NCI-H2081 (cell line): ENCODE measurements at places on chromosomes 2 and 18.

GRCh38 chr18:23114171-23114881 lies 21.0 kb upstream of the CABLES1 start:
- peak; percentile 48 for DNase-seq

- DNase-seq: no peak
Measured at GRCh38 chr2:8324164-8324856, 357.5 kb upstream of the ID2 start.

DNA sequence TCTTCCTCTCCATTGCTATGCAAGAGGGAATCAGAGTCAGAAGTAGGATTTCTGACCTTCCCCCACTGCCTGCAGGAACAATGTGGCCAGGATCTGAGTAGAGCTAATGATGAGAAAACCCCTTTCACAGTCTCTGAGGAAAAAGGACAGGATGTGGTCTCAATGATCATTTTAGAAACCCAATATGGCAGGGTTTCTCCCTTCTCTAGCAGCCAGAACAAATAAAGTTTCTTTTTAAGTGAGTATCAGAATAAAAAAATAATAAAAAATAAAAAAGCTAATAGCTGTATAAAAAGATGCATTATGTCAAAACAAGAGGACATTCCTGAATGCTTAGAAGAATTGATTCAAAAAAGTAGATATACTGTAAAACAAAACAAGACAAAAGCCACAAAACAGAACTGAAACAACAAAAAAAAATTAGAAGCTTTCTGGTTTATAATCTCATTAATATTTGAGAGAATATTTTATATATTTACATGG lies 1124.9 kb upstream of the ZEB2 start:
- DNase-seq: no peak

DNA sequence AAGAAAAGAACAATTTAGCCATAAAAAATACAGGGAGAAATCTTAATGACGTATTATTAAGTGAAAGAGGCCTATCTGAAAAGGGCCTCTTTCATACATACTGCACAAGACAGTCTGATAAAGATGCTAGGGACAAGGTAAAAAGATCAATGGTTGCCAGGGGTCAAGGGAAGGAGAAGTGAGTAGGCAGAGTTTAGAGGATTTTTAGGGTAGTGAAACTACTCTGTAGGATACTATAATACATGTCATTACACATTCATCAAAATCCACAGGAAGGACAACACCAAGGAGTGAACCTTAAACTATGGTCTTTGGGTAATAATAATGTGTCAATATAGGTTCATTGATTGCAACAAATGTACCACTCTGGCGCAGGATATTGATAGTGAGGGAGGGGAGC lies 289.3 kb downstream of the FSIP2 start:
- no peak for DNase-seq

DNA sequence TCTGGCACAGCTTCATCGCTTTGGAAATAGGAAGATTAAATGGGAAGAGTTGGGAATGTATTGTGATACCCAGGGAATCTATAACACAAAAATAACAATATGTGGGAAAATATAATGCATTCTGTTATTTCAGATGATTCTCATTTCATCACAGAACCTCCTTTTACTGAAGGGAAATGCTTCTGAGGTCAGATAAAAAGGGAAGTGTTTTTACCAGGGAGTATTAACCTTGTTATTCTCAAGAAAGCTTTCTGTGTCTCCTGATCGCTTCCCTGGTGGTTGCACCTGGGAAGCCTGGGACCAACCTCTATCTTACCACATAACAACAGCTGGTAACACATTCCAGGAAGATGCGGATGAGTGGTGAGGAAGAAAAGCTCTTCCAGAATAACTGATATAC lies 47.2 kb downstream of the SCG2 start:
- DNase-seq: no peak

- DNase-seq: no peak
Measured at GRCh38 chr18:23958036-23958435, 56.5 kb upstream of the TTC39C start.

GRCh38 chr2:139645617-139646016 lies 865.4 kb upstream of the NXPH2 start:
- no peak for DNase-seq

DNA sequence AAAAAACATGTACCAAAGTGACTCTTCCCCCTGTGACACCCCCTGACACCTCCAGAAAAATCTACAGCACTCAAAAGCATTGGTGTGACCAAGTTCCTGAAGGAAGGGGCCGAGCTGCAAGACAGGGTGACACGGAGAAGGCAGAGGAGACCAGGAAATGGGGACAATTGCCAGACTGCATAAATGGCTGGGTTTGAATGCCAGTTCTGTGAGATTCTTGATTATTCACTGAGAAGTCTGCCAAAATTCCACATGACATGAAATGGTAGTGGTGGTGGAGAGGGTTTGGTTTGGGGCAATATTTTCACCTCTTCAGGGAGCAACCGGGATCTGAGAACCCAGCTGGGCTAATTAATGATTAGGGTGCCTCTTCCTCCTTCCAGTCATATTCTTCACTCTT lies 178.5 kb downstream of the ARL4C start:
- no peak for DNase-seq

DNA sequence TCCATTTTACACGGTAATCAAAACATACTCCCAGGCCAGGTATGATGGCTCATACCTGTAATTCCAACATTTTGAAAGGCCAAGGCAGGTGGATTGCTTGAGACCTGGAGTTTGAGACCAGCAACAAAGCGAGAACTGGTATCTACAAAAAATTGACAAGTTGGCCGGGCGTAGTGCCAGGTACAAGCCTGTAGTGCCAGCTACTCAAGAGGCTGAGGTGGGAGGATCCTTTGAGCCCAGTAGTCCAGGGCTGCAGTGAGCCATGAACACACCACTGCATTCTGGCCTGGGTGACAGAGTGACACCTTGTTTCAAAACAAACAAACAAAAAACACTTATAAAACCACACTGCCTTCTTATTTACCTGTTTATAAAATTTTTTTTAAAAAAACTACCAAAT lies 80.8 kb downstream of the GAREM1 start:
- DNase-seq: peak; percentile 15

- no peak for DNase-seq
Measured at GRCh38 chr2:32947484-32948143, 861 bp downstream of the LTBP1 start.

- peak; percentile 66 for DNase-seq
Measured at GRCh38 chr18:76495006-76495370, at the start of gene ZNF516. Gene ZNF516, minus strand, starts transcription at chr18:76495242. Its CDS starts 52,188 bp downstream, at chr18:76443054.

DNA sequence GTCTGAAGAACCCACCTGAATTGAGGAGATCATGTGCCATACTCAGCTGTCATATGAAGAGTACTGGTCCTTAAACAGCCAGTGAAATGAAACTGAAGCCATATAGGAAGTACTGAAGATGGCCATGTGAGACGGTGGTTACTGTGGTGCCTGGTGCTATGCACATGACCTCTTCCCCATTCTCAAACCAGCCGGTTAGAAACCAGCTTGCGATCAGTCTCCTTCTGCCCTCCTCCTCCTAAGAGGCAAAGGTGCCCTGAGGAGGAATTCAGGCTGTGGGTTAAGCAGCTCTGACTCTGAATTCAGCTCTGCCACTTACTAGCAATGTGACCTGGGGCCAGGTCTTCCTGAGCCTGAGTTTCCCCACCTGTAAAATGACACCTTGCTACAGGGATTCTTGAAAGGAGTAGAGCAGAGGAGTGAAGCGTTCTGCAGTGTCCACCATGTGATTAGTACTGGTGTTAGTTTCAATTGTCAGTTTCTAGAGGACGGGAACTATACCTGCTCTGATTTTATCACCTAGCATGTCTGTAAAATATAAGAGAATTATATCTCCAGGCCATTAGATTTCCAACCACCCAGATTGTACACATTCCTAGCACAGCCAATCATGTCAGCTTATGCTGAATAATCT lies 5.1 kb downstream of the FECH start:
- DNase-seq: no peak

DNA sequence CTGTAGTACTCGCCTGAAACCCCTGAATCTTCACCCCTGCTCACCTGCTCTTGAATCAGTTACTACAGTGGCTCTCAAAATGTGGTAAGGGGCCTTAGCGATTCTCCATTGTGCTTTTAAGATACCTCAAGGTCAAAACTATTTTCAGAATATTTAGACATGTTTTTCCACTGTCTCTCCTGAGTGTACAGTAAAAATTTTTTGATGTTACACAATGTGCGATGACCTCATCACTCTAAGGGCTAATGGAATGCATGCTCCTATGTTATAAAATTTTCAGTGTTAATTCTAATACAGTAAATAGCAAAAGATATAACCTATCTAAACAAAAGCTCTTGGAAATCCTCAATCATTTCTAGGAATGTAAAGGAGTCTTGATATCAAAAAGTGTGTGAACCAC lies 336.9 kb upstream of the PKDCC start:
- DNase-seq: no peak

- DNase-seq: peak; percentile 34
Measured at GRCh38 chr18:63025251-63026090, 294.1 kb downstream of the BCL2 start.

DNA sequence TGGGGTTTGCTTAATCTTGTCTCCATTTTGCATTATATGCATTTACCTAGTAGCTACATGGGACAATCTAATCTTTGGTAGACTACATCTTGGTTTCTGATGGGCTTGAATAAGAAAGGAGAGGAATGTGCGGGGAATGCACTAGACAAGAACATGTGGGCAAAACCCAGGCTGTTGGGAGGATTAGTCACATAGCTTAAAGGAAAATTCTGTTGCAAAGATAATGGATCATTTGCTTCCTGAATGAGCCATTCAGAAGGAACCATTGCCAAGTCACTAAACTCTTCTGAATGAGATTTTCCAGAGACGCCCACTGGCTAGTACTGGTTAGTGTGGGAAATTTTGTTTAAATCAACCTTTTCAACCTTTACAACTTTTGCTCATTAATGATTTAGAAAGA lies 84.8 kb downstream of the OSBPL6 start:
- no peak for DNase-seq

DNA sequence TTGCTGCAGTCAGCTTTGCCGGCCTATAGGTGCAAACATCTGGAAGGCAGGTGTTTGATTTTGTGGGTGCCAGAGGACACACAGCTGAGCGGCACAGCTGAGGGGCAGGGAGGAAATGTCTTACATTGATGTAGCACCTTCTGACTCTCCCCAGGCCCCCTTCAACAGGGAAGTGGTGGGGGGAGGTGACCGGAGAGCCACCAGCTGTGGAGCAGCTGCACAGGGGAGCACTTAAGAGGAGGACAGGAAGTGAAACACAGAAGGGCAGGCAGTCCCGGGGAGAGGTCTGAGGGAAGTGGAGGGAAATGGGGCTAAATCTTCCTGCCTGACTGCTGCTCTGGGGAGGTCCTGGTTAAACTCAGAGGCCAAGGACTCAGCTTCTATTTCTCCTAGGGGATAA lies 409.1 kb downstream of the TNS1 start:
- DNase-seq: no peak

- no peak for DNase-seq
Measured at GRCh38 chr18:31878358-31878757, 64.6 kb downstream of the TRAPPC8 start.

GRCh38 chr2:100616841-100617390 lies 54.1 kb downstream of the PDCL3 start:
- no peak for DNase-seq

- no peak for DNase-seq
Measured at GRCh38 chr2:54228945-54229344, 27.1 kb downstream of the TSPYL6 start.

DNA sequence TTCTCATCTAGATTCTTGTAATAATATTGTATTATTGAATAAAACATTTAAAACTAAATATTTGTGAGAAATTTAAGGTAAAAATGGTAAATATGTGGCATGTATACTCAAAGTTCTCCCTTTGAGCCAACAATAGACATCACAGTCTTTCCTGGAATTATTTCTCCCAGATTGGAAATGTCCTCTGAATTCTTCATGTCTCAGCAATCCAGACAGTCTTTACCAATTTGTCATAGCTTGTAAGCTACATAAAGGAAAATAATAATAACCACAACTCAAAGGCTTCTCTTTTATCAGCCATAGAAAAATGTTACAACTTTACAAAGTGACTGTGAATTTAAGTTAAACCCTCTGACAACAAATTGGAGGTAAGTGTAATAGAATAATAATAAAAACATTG lies 784.9 kb downstream of the EPHA4 start:
- DNase-seq: no peak

- no peak for DNase-seq
Measured at GRCh38 chr18:79218605-79219190, 149.5 kb downstream of the ATP9B start.

- DNase-seq: no peak
Measured at GRCh38 chr18:34718610-34719009, 8.5 kb downstream of the DTNA start.

GRCh38 chr2:44843641-44844310 lies 97.7 kb upstream of the SIX3 start:
- no peak for DNase-seq

- DNase-seq: no peak
Measured at GRCh38 chr2:234038076-234038802, 12.3 kb upstream of the SPP2 start.

- no peak for DNase-seq
Measured at GRCh38 chr18:28167835-28168349, 9.0 kb downstream of the CDH2 start.

- no peak for DNase-seq
Measured at GRCh38 chr2:124975224-124975623, 950.1 kb downstream of the CNTNAP5 start.

- no peak for DNase-seq
Measured at GRCh38 chr2:72947952-72948830, 30.9 kb downstream of the EMX1 start.

DNA sequence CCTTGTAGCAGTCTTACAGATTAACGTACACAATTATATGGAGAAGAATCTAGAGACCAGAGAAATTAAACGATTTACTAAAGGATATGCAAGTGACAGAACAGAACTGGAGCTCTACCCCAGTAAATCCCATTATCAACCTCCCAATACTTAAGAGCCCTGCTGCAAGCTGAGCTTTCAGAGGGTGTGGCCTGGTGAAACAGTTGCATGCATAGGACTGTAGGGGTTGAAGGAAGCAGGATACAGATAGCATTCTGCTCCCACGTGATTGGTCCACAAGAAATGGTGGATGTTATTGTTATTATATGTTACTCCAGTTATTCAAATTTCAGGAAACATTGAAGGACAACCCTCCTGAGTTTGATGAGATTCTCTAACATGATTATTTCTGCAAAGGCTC lies 210.8 kb upstream of the THUMPD2 start:
- no peak for DNase-seq

DNA sequence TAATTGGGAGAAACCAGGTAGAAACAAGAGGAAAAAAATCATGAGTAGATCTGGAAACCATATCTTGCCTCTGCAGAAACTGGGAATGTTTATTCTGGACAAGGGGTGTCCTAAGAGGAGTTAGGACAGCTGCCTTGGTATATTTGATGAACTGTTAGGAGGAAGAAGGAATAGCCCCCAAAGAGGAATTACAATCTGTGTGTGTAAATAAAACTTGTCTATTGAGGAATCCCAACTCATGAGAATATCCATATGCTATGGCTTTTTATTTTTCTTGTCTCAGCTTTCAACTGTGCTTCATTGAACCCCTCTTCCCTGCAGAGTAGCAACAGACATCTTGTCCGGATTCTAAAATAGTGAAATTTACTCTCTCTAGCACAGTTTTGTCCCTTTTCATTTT lies 423.5 kb upstream of the SLC14A2 start:
- DNase-seq: no peak
